Non-pigmented ciliary epithelial cell (primary cell): ENCODE measurements at places on chromosomes 3 and 15.

DNA sequence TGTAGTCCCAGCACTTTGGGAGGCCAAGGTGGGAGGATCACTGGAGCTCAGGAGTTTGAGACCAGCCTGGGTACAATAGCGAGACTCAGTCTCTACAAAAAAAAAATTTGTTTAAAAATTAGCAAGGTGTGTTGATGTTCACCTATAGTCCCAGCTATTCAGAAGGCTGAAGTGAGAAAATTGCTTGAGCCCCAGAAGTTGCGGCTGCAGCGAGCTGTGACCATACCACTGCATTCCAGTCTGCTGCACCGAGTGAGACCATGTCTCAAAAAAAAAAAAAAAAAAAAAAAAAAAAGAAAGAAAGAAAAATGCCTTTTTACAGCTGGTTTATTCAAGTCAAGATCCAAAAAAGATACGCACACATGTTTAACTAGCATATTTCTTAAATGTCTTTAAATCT, 17.0 kb upstream of the MUC20 start:
- no peak for DNase-seq

GRCh38 chr15:100241572-100242482, 99.9 kb downstream of the ADAMTS17 start:
- DNase-seq: peak; percentile 26

DNA sequence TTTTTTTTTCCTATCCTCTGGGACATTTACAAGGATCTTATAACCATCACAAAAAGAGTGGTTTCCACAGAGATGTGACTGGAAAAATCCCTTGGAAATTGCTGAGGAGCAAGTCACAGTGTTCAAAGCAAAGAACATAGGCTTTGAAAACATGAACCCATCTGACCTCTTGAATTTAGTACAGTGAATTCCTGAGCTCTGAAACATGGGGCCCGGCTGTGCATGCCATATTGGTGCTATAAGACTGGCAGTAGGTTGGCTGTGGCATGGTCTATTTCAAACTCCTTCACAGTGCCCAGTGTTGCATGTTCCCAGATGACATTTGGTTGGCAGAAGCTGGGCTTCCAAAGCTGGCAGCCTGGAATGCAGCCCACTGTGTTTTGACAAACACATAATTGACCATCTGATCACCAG, 202.2 kb downstream of the TIGIT start:
- no peak for DNase-seq

DNA sequence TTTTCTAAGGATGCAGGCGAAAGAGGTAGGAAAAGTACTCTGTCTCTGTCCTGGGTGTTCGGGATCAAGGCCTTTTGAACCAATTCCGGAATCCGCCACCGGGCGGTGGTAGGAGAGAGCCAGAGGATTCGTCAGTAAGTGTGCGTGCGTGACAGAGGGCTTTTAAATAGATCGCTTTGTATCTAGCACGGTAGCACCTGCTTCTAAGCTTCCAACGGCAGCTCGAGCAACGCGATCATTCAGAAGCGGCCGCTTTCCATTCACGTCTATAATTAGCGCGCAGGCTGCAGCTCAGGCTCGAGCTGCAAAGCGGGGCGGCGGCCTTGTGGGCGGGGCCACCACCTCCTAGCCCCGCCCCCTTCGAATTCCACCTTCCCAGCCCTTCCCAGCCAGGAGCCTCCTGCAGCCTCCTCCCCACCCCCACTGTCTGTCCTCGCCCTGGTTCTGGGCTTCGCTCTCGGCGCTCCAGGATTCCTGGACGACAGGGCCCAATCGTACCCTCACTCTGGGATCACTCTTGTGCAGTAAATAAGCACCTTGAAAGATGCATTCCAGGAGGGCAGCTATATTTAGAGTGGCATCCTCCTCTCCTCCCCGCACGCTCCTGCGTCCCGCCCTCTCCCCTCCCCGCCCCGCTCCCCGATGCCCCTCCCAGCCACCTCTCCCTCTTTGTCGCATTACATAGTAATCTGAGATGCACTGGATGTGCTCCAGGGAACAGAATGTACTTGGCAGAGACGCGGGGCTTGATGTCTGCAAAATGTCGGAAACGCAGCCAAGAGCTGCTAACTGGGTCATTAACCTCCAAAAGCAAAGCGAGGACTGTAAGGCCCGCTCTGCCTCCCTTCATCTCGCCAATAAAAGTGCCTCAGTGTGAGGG, 224.1 kb upstream of the TPRG1 start:
- DNase-seq: peak; percentile 93
